NCI-H2227 treated with DMSO at 0.1 percent for 48 hours (cell line): ENCODE measurements at places on chromosomes 5 and 9.
A peak's percentile ranks its signal among the peaks of the same experiment; 100 is the strongest.

- DNase-seq = no peak
Measured at GRCh38 chr5:56045469-56045868, 50.7 kb upstream of the IL6ST start.

GRCh38 chr9:2934241-2934650 is 90.4 kb upstream of the PUM3 start:
- DNase-seq = no peak

DNA sequence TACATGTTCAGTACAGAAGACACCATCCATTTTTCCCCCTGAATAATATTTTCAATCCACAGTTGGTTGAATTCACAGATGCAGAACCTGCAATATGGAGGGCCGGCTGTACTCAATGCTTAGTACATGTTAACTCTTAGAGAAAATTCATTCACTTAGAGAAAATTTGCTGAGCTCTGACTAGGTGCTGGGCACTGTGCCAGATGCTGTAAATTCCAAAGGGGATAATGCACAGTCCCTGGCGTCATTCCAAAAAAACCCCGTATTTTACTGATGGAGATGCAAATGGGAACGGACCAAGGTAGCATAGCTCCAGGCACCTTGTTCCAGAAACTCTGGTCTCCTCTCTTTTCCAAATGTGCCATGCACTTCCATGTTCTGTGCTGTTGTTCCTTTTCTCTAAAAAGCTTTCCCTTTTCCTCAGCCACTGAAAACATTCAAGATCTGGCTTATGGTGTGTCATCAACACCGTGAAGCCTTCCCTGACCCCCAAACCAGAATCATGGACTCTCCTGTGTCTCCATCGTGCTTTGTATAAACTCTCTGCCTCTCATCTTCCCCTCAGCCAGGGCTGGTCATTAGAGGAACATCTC is 55.7 kb upstream of the COL15A1 start:
- DNase-seq = peak; percentile 1

DNA sequence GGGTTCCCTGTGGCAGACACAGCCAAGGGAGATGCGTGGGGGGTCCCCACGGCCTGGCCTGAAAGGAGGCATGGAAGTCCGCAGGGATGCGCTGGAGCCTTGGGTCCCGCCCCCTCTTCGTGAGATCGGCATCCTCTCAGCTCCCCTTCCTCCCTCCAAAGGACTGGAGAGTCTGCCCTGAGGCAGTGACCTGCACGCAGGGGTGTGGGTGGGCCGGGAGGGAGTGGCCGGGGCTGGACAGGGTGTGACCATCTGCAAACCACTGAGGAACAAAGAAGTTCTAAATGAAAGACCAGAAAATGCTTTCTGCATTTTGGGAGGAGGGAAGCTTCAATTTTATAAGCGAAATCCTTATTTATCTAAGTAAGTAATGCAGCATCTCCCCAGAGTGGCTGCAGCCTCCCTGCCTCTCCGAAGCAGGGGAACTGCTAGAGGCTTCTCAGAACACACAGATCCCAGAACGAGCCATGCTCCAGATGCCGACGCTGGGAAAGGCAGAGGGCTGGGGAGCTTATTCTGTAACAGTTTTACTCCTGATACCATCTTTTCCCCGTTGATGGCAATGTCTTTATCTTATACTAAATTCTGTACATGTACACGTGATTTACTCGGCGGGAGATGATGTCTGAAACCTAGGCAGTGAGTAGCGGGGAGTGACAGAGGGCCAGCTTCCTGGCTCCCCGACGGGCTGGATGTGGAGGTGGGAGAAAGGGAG is 221.7 kb downstream of the FANCC start:
- DNase-seq = no peak

- DNase-seq = no peak
Measured at GRCh38 chr5:56055859-56056258, 61.1 kb upstream of the IL6ST start.

GRCh38 chr9:71781391-71781790 is 13.1 kb upstream of the CEMIP2 start:
- no peak for DNase-seq

GRCh38 chr5:172131690-172132089 is 56.3 kb downstream of the STK10 start:
- no peak for DNase-seq

GRCh38 chr5:153515301-153515700 is 24.8 kb downstream of the GRIA1 start:
- no peak for DNase-seq

DNA sequence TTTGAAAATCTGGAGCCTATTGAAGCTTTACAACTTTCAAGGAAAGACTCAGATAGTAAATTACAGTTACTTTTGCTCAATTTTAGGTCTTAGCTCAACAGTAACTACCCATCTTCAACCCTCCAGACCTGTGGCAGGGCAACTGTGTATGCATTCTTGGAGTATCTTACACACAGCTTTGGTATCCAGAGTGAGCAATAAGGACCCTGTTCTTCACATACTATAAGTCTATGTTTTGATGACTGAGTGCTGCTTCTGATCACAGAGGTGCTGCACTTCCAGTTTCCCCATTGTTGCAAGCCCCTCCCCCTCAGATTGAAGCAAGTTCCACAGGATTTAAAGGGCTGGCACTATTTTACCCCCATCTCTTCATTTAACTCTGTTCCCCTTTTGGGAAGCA is 737.4 kb upstream of the GRAMD2B start:
- no peak for DNase-seq

- DNase-seq = peak; percentile 8
Measured at GRCh38 chr9:114154600-114155102, 686 bp upstream of the COL27A1 start.

DNA sequence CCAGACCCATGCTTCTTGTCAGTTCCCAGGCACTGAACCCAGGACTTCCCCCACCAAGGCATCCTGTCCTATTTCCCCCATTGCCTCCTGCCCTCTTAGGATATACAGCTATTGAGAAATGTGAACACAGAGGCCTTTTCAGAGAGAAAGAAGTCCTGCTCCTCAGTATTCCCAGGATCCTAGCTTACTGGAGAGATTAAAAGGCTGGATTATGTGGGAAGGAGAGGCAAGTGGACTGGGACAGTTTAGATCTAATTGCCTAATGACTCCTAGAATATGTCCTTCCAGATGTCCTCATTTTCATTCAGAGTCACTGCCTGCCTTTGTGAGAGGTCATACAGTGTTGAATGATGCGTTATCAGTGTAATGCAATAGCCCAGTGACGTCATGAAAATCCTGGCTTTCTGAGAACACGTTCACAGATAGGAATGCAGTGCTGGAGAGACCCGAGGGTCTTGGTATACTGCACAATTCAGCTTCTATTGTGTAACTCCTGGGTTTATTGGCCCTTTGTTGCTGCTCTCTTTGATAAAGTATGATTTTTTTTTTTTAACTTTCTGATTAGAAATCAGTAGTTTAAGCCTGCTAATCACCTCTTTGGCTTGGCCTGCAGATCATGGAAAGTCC is 26.2 kb downstream of the WWC1 start:
- DNase-seq = peak; percentile 12

DNA sequence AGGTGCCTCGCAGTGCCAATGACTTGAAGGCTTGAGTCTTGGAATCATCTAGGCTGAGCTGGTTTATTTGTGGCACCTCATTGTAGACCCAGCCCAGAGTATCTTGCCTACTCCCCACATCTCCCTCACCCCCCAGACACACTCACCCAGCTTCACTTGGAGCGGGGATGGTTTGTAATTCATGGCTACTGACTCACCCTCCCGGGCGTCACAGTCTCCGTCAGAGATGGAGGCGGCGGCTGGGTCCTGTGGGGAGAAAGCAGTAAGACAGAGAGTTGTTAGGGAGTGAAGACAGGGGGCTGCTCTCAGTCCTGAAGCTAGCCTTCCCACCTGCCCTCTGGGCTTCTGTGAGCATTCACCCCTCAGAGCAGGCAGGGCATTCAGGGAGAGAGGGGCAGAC is 29.0 kb upstream of the MYORG start:
- DNase-seq = no peak

DNA sequence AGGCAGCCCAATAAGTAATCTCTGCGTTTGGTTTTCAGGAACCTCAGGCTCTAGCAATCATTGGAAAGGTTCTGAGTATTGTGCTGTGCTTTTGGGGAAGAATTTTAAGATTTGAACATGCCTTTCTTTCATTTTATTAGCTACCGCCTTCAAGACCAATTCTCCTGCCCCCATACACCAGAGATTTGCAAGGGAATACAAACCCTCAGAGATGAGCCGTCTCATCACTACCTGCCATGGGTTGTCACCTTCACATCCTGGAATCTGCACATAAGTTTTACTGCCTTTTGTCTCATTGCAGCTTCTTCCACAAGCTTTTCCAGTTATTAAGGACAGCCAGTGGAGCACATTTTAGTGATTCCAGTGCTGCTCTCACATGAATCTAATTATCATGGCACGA is 11.7 kb upstream of the TMED7 start:
- no peak for DNase-seq

DNA sequence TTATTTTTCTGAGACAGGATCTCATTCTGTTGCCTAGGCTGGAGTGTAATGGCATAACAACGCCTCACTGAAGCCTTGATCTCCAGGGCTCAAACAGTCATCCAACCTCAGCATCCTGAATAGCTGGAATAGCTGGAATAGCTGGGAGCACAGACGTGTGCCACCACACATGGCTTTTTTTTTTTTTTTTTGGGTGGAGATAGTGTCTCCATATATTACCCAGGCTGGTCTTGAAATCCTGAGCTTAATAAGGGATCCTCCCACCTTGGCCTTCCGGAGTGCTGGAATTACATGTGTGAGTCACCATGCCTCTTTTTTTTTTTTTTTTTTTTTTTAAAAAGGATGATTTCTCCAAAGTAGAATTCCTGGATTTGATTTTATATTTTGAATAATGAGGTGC is 60.7 kb downstream of the NSD1 start:
- DNase-seq = no peak

DNA sequence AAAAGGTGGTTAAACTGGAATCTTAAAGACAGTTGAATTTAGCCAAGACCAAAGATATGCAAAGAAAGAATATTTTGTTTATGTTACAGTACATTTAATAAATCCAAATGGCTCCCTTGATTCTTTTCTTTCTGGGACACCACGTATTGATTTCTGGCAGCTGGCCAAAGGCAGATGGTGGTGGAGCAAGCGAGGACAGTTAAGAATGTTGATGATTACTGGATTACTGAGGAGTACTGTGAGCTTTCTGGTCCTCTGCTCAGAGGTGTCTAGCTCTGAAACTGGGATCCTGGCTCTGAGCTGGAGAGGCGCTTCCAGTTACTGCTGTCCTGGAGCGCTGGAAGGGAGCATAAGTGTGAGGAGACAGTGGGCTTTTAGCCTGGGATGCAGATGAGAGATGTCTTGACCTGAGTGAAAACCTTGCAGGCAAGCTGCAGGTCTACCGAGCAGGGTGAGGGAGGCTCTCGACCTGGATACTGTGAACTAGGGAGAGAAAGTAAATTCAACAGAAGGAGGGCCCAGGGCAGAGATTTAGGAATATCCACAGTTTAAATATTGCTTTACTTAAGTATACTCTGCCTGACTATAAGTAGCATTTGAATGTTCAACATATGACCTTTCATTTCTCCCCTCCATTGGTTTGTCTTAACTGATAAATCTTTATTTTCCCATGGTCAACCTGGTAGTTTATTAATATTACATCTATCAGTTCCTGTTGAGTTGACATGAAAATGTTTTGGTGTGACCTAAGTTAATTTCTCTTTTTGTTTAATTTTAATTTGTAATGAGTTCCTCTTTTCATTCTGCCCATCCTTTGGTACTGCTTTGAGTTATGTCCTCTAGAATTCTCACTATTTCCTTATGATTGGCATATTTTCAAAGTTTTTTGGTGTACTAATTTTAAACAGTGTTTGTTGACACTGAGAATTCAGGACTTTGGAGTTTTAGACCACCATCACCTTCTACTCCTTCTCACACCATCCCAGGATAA is 3.7 kb downstream of the SYK start:
- no peak for DNase-seq

GRCh38 chr9:99128133-99128406 is 23.2 kb downstream of the TGFBR1 start:
- DNase-seq = no peak

- no peak for DNase-seq
Measured at GRCh38 chr9:132241840-132242620, 80.2 kb downstream of the NTNG2 start.

DNA sequence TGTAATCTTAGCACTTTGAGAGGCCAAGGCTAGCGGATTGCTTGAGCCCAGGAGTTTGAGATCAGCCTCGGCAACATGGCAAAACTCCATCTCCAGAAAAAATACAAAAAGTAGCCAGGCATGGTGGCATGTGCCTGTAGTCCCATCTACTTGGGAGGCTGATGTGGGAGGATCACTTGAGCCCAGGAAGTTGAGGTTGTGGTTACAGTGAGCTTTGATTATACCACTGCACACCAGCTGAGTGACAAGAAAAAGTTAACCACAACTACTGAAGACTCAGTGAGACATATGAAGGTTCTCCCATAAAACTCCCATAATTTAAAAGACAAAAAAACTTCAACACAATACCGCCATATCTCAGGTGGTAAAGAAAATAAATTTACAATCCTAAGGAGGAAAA is 98.0 kb downstream of the NR6A1 start:
- DNase-seq = no peak

DNA sequence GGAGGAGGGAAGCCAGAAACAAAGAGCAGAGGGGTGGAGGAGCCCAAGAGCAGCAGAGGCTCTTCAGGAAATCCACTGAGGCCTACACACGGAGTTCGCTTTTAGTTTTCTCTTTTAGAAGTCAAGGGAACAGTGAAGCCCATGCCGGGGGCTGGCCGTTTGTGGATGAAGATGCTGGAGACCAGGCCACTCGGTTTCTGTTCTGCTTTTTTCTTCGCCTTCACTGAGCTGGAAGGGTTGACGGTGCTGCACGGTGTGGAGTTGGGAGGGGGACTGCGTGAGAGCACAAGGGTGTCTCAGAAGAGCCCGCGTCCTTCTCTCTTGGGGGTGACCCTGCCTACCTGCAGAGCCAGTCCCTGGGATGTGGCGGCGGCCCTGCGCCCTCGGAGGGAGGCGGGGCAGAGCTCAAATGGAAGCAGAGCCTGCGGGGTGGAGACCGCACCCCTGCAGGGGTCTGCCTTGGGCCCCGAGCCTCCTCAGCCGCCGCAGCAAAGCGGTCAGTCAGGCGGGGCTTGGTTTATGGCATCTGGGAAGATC is 68.5 kb upstream of the CACNA1B start:
- DNase-seq = no peak

DNA sequence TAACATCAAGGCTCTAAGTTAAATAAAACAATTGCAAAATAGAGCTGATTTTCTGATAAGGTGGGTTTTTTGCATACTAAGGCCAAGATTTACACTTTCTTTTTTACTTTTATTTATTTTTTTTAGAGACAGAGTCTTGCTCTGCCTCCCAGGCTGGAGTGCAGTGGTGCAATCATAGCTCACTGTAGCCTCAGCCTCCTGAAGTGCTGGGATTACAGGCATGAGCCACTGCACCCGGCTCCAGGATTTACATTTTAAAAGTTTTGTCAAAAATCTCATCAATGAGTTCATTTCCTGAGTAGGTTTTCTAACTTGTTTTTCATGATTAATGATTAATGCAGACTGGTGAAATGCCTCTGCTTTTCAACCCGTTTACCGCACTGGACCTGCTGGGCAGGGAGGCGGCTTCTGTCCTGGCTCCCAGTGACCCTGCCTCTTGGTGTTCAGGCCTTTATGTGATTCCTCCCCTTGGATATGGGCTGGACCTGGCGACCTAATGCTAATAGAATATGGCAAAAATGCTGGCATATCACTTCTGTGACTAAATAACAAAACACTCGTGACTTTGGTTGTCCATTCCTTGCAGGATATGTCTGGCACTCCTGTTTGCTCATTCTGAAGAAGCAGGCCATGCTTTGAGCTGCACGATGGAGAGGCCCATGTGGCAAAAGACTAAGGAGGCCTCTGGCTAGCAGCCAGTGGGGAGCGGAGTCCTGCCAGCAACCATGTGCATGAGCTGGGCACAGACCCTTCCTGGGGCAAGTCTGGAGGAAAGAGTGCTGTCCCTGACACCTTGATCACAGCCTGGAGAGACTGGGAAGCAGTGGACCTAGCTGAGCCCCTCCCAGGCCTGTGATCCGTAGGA is 72.2 kb upstream of the PTCH1 start:
- DNase-seq = no peak
